ENCODE measurements at places on chromosomes 7 and 10.

DNA sequence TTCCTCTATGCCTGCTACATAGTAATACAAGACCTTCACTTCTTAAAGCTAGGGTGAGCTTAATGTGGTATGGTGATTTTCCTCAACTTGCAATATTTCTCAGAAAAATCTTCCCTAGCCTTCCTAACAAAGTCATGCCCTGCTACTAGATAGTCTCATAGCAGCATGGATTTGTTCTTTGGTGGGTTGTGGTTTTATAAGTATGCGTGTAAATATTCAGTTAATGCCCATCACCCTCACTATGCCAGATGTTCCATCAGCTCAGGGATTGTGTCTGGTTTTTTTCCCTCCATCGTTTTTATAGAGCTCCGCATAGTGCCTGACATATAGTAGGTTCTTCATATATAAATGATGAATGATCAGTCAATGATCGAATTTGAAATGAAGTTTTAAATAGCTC lies 182.8 kb downstream of the CREB5 start:
- DNase-seq = no peak

- no peak for DNase-seq
These were observed 32.8 kb downstream of the SLC39A12 start for GRCh38 chr10:17984563-17984962.

GRCh38 chr10:21888959-21889358 lies 114.6 kb downstream of the DNAJC1 start:
- DNase-seq = no peak

DNA sequence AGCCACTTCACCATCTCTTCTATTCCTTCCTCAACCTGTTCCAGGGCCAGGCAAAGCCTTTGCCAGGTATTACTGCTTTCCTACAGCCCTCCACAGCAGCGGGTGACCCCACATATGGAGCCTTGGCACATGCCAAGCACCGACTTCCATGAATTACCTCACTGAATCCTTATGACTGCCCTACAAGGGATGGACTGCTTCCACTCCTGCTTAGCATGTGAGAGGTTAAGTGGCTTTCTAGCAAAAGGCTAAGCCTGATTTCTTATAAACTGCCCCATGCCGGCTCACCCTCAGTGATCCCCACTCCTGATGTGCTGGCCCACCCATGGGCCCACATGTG lies 44.0 kb upstream of the PDLIM1 start:
- DNase-seq = no peak

DNA sequence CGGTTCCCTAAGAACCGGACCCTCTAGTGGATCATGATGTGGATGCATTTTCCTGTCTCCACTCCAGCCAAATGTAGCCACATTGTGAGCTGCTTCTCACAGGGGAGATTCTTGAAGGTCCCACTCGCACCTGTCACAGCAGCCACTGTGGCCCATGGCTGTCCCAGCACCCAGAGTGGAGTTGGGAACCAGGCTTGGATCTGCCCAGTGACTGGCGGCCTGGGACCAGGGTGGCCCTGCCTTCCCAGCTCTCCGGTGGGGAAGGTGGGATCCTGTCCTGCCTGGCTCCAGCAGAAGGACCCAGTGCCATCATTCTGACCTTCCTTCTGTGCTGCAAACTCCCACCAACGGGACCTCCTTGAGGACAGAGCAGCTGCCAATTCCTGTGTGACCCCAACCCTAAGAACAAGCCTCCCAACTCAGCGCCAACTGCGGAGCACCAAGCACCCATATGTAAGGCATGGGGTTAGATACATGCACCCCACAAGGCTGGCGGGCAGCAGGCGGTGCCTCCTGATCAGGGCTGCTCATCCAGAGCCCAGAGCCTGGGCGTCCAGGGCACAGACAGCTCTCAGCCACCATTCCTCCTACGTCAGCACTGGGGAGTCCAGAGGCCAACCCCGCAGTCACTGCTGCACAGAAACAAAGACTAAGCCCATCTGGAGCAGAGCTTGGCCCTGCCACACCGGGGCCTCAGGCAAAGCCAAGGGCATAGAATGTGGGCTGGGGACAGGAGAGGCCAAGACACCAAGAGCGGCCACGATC lies 28.8 kb downstream of the EBF3 start:
- DNase-seq = no peak

DNA sequence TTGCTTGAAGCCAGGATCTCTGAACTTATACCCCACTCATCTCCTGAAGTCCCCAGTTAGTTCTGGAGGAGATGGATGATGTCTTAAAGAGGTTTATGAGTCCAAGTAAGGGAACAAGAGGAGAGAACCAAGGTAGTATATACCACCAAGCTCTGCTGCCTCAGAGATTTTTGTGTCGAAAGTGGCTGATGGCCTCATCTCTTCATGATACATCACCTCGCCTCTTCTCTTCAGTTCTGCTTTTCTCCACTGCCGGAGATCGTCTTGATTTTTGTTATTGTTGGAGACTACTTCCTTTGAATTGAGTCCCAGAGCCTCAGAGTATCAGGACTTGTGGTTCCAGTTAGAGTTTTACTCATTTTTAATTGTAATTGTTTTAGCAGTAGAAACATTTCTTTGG lies 1.9 kb downstream of the VTI1A start:
- DNase-seq = no peak

Measured in lung microvascular endothelial cell (primary cell).